ENCODE measurements at places on chromosomes 1 and 21. TPM values are rescaled to one million over a fixed set of nuclear protein-coding genes. Genes with fewer than 3 reads are reported as not detected.

Gene PPFIA4
- polyA plus RNA-seq = 1.6 TPM

Gene RYR2
- 3.8 TPM for polyA plus RNA-seq

Gene ZSCAN20
- polyA plus RNA-seq = 4.4 TPM

Gene C1orf116
- not detected for polyA plus RNA-seq

Gene FCGR3A
- not detected for polyA plus RNA-seq

Gene SYPL2
- not detected for polyA plus RNA-seq

Gene PLA2G2A
- polyA plus RNA-seq = not detected

Gene ELAVL4
- polyA plus RNA-seq = 81.0 TPM

Gene OR6P1
- polyA plus RNA-seq = not detected

Gene RGS16
- polyA plus RNA-seq = 1.1 TPM

Gene SLAMF9
- polyA plus RNA-seq = not detected

Gene CFAP107
- polyA plus RNA-seq = not detected

Gene CD1B
- polyA plus RNA-seq = not detected

Gene GJA9
- polyA plus RNA-seq = not detected

Gene ENO1
- polyA plus RNA-seq = 199 TPM

Gene CACNA1E
- polyA plus RNA-seq = 33.1 TPM

Gene SIM2
- not detected for polyA plus RNA-seq

Gene GNG12
- polyA plus RNA-seq = 0.35 TPM

Gene RBM8A
- 366 TPM for polyA plus RNA-seq

Gene ALDH4A1
- 8.1 TPM for polyA plus RNA-seq

Gene SVBP
- 210 TPM for polyA plus RNA-seq

Gene FAM177B
- not detected for polyA plus RNA-seq

Gene SMPDL3B
- not detected for polyA plus RNA-seq

Gene BCAN
- 0.58 TPM for polyA plus RNA-seq

Gene RHD
- not detected for polyA plus RNA-seq

Gene OR1C1
- polyA plus RNA-seq = not detected

Gene HDAC1
- 68.6 TPM for polyA plus RNA-seq

Gene CLIC6
- polyA plus RNA-seq = 0.16 TPM

Gene KHDC4
- 97.1 TPM for polyA plus RNA-seq

Gene CGN
- 4.4 TPM for polyA plus RNA-seq

Gene NID1
- 0.10 TPM for polyA plus RNA-seq

Gene HSF2BP
- 0.89 TPM for polyA plus RNA-seq

Gene IL20
- not detected for polyA plus RNA-seq

Gene C21orf58
- 3.0 TPM for polyA plus RNA-seq

Gene IVL
- not detected for polyA plus RNA-seq

Gene CFHR1
- not detected for polyA plus RNA-seq

Gene SELE
- polyA plus RNA-seq = not detected

Gene NUDT4B
- polyA plus RNA-seq = 6.6 TPM

Gene DNAH14
- polyA plus RNA-seq = 9.6 TPM

Gene KRTAP19-4
- not detected for polyA plus RNA-seq

Gene FMO5
- polyA plus RNA-seq = not detected

Gene SPATA21
- 0.15 TPM for polyA plus RNA-seq

Gene ERRFI1
- polyA plus RNA-seq = 72.9 TPM

Gene WDR64
- not detected for polyA plus RNA-seq

Gene ST6GALNAC3
- 2.8 TPM for polyA plus RNA-seq

Gene PHLDA3
- 28.1 TPM for polyA plus RNA-seq

Gene GBP7
- polyA plus RNA-seq = not detected

Gene GPA33
- polyA plus RNA-seq = 0.28 TPM

Gene DRAXIN
- polyA plus RNA-seq = 35.5 TPM

Gene FCGR3B
- polyA plus RNA-seq = not detected

Gene RUNX3
- not detected for polyA plus RNA-seq

Gene SLAMF6
- polyA plus RNA-seq = not detected

Gene CFHR2
- not detected for polyA plus RNA-seq

Gene HSD3B2
- not detected for polyA plus RNA-seq

Gene FAM72D
- polyA plus RNA-seq = not detected

Gene MROH7
- polyA plus RNA-seq = not detected

Gene SEMA4A
- polyA plus RNA-seq = 38.4 TPM
